PC-9 (cell line): ENCODE measurements at places on chromosomes 7 and 10. TPM values are rescaled to one million over a fixed set of nuclear protein-coding genes. Genes with fewer than 3 reads are reported as not detected.

Gene TPK1
- total RNA-seq, result 0.65 and 0.90 TPM in 2 replicates

Gene RARRES2
- not detected in 2 replicates for total RNA-seq

DNA sequence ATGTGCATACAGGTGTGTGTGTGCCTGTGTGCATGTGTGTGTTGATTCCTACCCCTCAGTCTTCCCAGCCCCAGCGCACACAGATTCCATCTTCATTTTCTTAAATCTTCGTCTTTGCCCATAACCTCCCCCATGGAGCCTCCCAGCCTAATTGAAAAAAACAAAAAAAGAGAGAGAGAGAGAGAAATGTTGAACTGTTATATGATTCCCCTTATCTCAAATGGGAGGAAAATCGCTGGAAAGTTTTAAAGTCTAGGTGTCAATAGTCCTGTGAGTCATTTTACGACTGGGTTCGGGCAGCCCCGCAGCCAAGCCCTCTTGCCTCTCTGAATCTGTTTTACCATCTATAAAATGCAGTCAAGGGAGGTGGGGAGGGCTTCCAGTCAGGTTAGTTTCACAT lies 60.9 kb downstream of the SPOCK2 start:
- H3K27ac ChIP-seq, result peak overlapping the region; percentile 79
- H3K4me3 ChIP-seq, result no peak overlapping the region; the same call in 1 of the 2 replicates

DNA sequence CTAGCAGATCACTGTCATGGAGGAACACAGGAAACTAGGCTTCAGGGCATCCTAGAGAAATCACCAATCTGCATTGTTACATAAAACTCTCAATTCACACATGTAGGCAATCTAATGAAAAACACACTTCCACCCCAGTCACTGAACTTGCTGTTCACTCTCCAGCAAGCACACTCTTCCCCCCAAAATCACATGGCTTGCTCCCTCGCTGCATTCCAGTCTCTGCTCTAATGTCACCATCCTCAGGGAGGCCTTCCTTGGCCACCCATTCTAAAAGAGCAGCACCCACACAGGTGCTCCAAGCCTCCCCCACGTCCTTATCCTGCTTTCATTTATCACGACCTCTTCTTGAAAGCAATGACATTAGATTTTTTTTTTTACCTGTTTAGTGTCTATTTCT lies 19.6 kb downstream of the CUL2 start:
- no peak overlapping the region for H3K4me3 ChIP-seq
- H3K27ac ChIP-seq, result no peak overlapping the region
- no peak for DNase-seq
- H3K4me1 ChIP-seq, result no peaks in the 10 kb centered on the region
- no peaks in the 10 kb centered on the region for H3K36me3 ChIP-seq

GRCh38 chr7:53398566-53398965 lies 363.1 kb downstream of the POM121L12 start:
- H3K27ac ChIP-seq, result no peak overlapping the region

GRCh38 chr7:26443751-26444150 lies 152.1 kb downstream of the SNX10 start:
- H3K4me1 ChIP-seq, result no peaks in the 10 kb centered on the region
- no peak overlapping the region for H3K4me3 ChIP-seq
- H3K27ac ChIP-seq, result no peak overlapping the region
- no peaks in the 10 kb centered on the region for H3K36me3 ChIP-seq
- no peaks in the 10 kb centered on the region for H3K27me3 ChIP-seq

GRCh38 chr7:132641238-132641637 lies 65.0 kb upstream of the PLXNA4 start:
- H3K4me3 ChIP-seq, result no peak overlapping the region
- H3K36me3 ChIP-seq, result no peaks in the 10 kb centered on the region
- H3K27me3 ChIP-seq, result peaks cover 58% of the 10 kb centered on the region
- H3K27ac ChIP-seq, result no peak overlapping the region
- no peaks in the 10 kb centered on the region for H3K4me1 ChIP-seq

- no peak overlapping the region for H3K27ac ChIP-seq
- no peak for DNase-seq
- H3K4me3 ChIP-seq, result no peak overlapping the region
- H3K36me3 ChIP-seq, result no peaks in the 10 kb centered on the region
- peaks cover 19% of the 10 kb centered on the region for H3K4me1 ChIP-seq
- H3K27me3 ChIP-seq, result peaks cover 9% of the 10 kb centered on the region; the same call in 1 of the 2 replicates
Observed at GRCh38 chr7:30937416-30937815, 25.8 kb downstream of the AQP1 start.

- no peaks in the 10 kb centered on the region for H3K27me3 ChIP-seq
- DNase-seq, result no peak
- no peaks in the 10 kb centered on the region for H3K36me3 ChIP-seq
Observed at GRCh38 chr7:14303536-14303935, 314.1 kb upstream of the ETV1 start.

DNA sequence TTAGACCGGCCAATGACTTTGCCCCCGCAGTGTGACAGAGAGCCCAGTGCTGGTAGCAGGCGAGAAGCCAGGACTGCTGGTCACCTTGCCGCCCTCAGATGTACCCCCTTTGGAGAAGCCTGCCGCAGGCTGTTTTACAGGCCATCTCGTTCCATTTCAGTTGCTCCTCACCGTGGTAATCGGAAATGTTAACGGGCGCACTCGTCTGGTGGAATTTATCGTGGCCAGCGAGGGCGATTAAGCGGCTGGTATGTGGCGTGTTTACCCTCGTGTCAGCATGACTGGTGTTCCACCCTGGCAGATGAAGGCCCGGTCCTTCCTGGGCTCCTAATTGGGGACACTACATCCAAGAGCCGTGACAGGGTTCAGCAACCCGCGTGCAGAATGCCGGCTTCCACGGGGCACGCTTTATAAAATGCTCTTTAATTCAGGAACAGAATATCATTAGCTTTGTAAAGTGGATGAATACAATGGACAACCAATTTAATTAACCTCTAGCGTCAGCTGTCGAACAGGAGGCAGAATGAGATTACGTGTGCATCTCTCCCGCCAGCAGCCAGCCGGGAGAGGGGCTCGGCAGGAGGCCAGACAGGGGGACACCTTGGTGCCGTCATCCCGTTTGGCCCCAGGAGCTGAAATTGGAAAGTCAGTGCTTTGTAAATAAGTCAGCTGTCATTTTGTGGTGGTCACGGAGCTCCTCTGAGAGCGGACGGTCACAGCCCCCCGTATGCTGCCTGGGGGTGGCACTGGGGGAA lies 108.3 kb downstream of the NKX6-2 start:
- H3K27ac ChIP-seq, result no peak overlapping the region
- H3K4me1 ChIP-seq, result no peaks in the 10 kb centered on the region
- H3K4me3 ChIP-seq, result no peak overlapping the region
- no peaks in the 10 kb centered on the region for H3K27me3 ChIP-seq
- no peak for DNase-seq

DNA sequence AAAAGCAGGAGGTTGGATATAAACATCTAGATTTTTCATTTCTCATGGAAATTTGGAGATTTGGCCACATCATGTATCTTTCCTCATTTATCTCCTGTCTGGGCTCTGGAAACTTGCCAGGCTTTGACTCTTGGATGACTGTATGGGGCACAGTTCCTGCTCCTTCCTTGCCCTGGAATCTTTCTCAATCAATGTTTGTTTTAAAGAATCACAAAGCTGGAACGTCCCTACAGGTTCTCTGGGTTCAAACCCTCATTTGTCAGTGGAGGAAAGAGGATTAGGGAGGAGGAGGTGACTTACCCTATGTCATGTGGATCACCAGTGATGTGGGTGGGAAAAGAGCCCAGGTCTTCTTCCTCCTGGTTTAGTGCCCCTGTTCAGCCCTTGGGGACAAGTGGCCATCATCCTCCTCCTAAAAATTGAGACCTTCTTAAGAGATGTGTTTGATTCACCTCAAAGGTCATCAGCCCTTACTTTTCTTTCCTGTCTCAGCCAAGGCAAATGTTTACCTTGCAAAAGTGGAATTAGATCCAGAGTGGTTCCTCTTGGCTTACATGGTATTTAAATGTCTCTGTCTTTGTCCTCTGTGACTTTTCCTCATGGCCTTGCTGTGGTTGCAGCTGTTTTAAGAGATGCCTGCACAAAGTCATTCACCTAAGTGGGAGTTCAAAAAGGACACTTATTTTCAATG lies 38.8 kb upstream of the PDZD8 start:
- H3K27me3 ChIP-seq, result no peaks in the 10 kb centered on the region
- peak overlapping the region; percentile 12 for H3K27ac ChIP-seq
- H3K4me3 ChIP-seq, result no peak overlapping the region
- H3K36me3 ChIP-seq, result no peaks in the 10 kb centered on the region
